T follicular helper cell (primary cell): ENCODE measurements at places on chromosomes 5 and 9.

DNA sequence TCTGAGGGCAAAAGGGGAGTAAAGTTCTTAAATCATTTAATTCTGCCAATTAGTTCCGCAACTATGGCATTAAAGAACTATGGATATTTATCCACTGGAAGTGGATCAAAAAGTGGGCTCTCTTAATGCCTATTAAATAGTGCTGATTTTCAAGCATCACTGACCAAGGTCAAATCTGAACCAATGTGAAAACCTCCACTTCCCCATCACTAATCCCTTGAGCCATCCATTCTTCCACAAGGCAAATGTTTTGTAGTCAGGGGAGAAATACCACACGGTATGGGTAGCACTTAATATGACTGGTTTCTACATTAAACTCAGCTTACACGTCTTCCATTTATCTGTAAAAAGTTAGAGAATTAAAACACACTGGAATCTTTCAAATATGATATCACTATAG is 57.6 kb downstream of the MLLT3 start:
- DNase-seq = no peak

DNA sequence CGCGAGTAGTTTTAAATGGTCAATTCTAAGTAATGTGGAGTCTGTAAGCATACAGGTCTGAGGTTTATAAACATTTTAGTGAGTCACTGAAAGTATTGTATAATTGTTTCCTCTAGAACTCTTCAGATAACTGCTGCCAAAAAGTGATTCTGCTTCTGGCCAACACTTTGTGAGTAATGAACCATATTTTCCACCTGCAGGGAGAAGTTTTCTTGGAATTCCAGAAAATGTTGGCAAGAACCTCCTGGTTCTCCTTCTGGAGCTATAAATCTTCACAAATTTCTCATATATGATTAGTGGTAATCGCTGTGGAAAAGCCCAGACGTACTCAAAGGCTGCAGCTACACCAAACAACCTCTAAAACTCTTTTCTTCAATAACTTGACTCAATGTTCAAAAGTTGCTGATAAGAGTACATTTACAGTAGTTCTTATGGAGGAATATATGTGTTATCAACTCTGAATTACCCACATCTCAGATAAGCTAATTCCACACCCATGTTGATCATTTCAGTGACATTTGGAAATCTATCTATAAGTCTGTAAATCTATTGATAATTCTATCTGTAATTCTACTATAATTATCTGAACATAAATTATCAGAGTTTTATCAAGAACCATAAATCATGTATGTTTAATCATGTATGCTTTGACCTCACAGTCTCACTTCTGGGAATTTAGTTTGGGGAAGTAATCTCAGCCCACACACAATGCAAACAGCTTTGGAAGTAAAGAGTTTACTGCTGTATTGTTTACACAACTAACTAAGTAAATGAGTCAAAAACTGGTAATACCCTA is 74.1 kb downstream of the FNBP1 start:
- DNase-seq = no peak

- no peak for DNase-seq
These were observed 787.4 kb upstream of the RGMB start for GRCh38 chr5:97986069-97986468.

- DNase-seq = no peak
These were observed 413.5 kb upstream of the SMC2 start for GRCh38 chr9:103680581-103680980.

DNA sequence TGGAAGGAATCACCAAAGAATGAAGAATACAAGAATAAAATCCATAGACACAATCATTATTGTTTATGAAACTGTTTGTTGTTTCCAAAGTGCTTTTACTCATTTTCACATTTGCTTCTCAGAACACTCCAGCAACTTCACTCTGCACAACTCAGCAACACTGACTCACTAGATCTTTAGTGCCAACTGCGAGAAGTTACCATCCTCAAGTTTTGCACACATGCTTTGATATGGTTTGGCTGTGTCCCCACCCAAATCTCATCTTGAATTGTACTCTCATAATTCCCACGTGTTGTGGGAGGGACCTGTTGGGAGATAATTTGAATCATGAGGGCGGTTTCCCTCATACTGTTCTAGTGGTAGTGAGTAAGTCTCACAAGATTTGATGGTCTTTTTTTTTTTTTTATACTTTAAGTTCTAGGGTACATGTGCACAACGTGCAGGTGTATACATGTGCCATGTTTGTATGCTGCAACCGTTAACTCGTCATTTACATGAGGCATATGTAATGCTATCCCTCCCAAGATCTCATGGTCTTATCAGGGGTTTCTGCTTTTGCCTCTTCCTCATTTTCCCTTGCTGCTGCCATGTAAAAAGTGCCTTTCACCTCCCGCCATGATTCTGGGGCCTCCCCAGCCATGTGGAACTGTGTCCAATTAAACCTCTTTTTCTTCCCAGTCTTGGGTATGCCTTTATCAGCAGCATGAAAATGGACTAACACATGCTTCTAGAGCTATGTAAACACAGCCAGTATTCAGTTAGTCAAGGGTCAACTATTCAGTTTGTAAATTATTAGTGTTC is 36.9 kb downstream of the CLINT1 start:
- no peak for DNase-seq

DNA sequence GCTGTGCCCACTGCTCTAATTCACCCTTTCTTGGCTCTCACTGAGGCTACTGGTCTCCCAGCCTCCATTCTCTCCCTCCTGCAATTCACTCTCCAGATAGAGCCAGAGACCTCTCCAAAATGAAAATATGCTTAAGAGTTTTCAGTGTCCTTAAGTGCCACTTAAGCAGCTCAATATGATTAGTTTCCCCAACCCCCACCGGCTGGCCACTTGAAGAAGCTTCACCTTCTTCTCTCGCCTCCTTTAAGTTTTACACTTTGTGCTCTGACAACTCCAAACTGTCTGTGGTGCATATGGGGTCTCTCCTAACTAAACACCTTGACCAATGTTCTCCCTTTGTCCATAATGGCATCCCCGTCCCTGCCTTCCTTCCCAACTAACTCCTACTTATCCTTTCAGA is 53.4 kb downstream of the CDK5RAP2 start:
- DNase-seq = no peak
